Fibroblast of skin of left biceps (primary cell): ENCODE measurements at places on chromosomes 4 and X.

DNA sequence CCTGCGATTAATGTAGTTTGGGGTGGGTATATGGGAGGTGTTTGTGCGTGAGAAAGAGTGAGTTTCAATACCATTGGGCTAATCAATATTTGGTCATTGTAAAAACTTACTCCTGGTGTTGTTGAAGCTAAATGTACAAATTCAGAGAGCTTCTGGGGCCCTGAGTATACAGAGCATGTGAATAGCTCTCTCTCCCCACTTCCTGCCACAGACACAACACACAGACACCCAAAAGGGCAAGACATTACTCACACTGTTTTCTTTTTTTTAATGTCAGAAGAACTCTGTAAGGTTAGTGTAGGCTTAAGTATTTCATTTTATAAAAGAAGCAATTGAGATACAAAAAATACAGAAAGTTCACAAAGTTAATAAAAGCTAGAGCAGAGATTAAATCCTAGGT, 151.3 kb upstream of the KCNIP4 start:
- DNase-seq: no peak

- no peak for DNase-seq
Observed at GRCh38 chrX:150094375-150094774, 156.1 kb upstream of the EOLA2 start.

DNA sequence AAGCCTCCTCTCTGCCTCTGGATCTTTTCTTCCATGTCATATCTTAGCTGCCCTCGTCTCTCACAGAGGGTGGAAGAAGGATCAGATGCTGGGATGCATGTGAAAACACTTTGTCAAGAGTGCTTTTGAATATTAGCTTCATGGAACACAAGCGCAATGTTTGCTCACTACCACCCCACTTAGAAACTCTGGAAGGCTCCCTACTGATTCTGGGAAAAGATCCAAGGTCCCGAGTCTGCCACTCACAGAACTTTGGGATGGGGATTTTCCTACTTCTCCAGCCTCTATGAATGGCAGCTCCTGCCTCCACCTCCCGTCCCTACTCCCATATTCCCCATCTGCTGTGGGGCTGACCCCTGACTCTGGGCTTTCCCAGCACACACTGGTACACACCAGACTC, 40.2 kb upstream of the CRMP1 start:
- DNase-seq: no peak

DNA sequence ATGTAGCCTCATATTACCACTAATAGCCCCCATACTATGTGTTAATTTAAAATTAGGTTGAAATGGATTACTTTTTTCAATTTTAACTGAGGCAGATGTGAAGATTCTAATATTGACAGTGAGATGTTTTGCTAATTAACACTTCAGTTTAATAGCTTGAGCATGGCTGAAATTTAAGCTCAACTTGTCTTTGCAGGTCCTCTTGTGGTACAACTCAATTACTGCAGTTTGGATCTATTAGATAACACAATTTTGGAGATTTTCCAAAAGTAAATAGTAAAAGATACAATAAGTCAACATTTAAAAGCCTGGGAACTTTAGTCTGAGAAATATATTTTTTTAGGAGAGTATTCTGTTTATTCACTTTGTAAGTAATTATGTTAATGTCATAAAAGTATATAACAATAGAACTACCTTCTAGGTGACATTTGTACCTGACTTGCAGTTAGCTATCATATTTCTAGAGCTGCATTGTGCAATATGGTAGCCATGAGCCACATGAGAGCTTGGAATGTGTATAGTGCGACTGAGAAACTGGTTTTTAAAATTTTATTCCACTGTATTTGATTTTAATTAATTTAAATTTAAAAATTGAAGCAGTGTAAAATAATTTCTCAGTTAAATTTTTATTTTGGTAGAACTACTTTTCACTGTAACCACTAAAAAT, 73.1 kb upstream of the FMR1 start:
- no peak for DNase-seq

DNA sequence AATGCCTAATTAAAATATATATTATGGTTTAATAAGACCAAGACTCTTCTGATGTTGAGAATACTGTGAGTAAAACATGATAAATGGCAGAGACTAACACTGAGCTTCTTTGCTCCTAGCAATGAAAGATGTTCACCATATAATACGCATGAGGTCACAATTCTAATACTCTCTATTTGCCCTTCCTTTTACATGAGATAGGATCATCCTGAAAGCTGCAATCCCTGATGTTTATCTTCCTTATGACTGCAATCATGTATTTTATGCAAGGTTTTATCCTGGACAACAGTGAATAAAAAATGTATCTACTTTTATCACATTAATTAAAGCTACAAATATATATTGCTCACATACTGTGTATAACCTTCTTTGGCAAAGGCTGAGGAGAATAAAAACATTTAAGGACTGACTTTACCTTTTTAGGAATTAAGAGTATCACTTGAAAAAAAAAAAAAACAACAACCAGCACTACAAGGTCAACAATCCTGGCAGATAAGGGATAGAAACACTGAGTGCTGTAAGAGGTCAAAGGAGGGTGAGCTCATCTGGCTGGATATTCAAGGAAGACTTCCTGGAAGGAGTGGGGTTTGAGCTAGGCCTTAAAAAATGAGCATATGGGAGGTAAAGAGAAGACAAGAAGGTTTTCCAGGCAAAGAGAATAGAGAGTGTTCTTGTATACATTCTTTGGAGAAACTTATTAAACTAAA, 99.9 kb downstream of the AREG start:
- DNase-seq: no peak

GRCh38 chr4:183249854-183250253, 70.2 kb downstream of the CLDN22 start:
- no peak for DNase-seq

GRCh38 chr4:151646322-151646721, 114.5 kb downstream of the GATB start:
- DNase-seq: no peak
